Peyer's patch (tissue), 4 donors: ENCODE measurements at places on chromosomes 6 and 20. TPM values are rescaled to one million over a fixed set of nuclear protein-coding genes. Genes with fewer than 3 reads are reported as not detected.

DNA sequence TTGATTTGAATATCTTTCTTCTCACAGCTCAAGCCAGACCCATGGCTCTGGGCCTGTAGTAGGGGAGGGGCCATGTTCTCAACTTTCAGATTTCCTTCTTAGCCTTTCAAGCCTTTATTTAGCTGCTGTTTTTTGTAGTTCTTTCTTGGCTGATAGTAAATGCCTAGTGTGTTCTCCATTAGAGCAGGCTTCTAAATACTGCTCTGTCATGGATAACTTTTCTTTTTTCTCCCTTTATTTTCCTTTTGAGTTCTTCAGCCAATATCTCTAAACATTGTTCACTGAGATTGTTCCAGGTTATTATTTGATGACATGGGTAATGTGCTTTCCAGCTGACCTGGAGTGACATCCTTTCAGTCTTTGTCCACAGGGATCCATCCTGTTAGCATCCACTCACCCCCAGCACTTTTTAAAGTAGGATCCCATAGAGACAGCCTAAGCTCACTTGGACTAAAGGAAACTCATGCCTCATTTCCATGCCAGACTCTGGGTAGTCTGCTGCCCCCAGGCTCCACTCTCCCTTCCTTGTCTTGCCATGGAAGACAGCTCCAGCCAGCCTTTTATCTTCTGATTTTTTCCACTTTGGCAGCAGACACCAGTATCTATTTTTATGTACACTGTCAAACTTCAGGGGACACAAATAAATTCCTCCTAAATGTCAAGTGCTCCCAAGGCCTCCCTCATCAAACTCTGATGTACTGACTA lies 645.6 kb downstream of the RNF144B start:
- DNase-seq: no peak
- no peaks in the 10 kb centered on the region for H3K4me1 ChIP-seq
- no peaks in the 10 kb centered on the region for H3K27me3 ChIP-seq
- no peak overlapping the region for H3K4me3 ChIP-seq
- no peaks in the 10 kb centered on the region for H3K36me3 ChIP-seq
- no peak overlapping the region for H3K27ac ChIP-seq

DNA sequence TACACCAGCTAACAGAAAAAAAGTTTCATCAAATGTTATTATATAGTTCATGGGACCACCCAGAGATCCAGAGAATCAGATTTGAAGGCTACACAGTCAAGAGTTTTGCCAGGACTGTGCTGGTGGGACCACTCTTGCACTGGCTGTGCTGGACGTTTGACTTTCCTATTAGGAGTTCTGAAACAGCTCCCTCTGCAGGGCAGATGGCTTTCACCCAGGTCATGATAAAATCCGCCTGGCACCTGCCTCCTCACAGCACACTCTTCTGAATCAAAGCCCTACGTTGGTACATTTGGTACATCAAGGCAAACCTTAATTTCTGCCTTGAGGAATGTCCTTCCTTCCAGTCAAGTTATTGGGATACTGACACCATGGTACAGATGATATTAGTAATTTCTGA lies 302.1 kb downstream of the ZNF217 start:
- H3K27me3 ChIP-seq: no peaks in the 10 kb centered on the region
- H3K36me3 ChIP-seq: no peaks in the 10 kb centered on the region
- no peak overlapping the region for H3K4me3 ChIP-seq
- DNase-seq: no peak

GRCh38 chr6:111722179-111722731 lies 116.6 kb upstream of the TRAF3IP2 start:
- DNase-seq: no peak
- H3K4me1 ChIP-seq: peaks cover 12% of the 10 kb centered on the region
- no peaks in the 10 kb centered on the region for H3K27me3 ChIP-seq
- H3K4me3 ChIP-seq: no peak overlapping the region
- H3K27ac ChIP-seq: no peak overlapping the region

GRCh38 chr6:157761331-157761921 lies 61.6 kb upstream of the SNX9 start:
- no peaks in the 10 kb centered on the region for H3K36me3 ChIP-seq
- peaks cover 21% of the 10 kb centered on the region for H3K4me1 ChIP-seq
- H3K4me3 ChIP-seq: no peak overlapping the region
- DNase-seq: peak; percentile 70
- peak overlapping the region; percentile 66 for H3K27ac ChIP-seq

The HNF4A gene
- 346 TPM for total RNA-seq

DNA sequence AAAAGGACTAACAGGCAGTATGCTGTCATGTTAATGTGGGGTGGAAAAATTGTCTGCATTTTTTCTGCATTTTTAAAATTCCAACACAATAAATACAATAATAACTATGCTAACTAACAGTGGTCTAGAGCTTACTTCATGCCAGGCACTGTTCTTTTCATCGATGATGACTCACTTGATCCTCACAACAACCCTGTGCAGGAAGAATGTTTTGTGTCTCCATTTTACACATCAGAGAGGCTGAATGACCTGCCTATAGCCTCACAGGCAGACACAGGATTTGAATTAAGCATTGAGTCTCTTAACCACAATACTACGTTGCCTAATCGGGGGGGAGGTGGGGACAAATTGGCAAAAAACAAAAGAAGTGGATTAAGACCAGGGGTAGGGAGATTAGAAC lies 26.9 kb upstream of the FANCE start:
- H3K4me1 ChIP-seq: no peaks in the 10 kb centered on the region
- no peak overlapping the region for H3K4me3 ChIP-seq
- no peaks in the 10 kb centered on the region for H3K36me3 ChIP-seq
- H3K27me3 ChIP-seq: no peaks in the 10 kb centered on the region
- H3K27ac ChIP-seq: no peak overlapping the region

DNA sequence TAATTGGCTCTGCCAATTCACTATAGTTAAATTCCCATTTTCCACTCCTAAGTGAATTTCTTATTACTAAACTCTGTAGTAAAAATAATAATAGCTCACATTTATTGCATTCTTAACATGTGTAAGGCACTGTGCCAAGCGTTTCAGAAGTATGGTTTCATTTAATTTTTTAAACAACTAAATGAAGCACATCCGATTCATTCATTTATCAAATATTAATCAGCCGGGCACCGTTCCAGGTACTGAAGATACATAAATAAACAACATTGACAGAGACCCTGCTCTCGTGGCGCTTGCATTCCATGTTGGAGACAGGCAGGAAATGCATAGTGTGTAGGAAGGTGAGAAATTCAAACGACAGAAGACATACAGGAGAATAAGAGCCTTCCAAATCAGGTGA lies 423.2 kb upstream of the JARID2 start:
- H3K4me1 ChIP-seq: no peaks in the 10 kb centered on the region
- H3K4me3 ChIP-seq: no peak overlapping the region
- no peak for DNase-seq

The C4B gene
- 11.0 TPM for total RNA-seq

The MRPL14 gene
- 35.5 TPM for total RNA-seq

- H3K36me3 ChIP-seq: no peaks in the 10 kb centered on the region
- no peak for DNase-seq
- H3K27ac ChIP-seq: no peak overlapping the region
- H3K27me3 ChIP-seq: no peaks in the 10 kb centered on the region
- peaks cover 3% of the 10 kb centered on the region for H3K4me1 ChIP-seq
- peak overlapping the region; percentile 62 for H3K4me3 ChIP-seq
Measured at GRCh38 chr6:109096208-109096607, 901 bp downstream of the CEP57L1 start.

The HTR1E gene
- total RNA-seq: not detected

- DNase-seq: no peak
- H3K4me3 ChIP-seq: no peak overlapping the region
- no peak overlapping the region for H3K27ac ChIP-seq
- no peaks in the 10 kb centered on the region for H3K4me1 ChIP-seq
Measured at GRCh38 chr6:129194306-129194941, 311.5 kb downstream of the LAMA2 start.

The SLC17A9 gene
- total RNA-seq: 19.0 TPM

DNA sequence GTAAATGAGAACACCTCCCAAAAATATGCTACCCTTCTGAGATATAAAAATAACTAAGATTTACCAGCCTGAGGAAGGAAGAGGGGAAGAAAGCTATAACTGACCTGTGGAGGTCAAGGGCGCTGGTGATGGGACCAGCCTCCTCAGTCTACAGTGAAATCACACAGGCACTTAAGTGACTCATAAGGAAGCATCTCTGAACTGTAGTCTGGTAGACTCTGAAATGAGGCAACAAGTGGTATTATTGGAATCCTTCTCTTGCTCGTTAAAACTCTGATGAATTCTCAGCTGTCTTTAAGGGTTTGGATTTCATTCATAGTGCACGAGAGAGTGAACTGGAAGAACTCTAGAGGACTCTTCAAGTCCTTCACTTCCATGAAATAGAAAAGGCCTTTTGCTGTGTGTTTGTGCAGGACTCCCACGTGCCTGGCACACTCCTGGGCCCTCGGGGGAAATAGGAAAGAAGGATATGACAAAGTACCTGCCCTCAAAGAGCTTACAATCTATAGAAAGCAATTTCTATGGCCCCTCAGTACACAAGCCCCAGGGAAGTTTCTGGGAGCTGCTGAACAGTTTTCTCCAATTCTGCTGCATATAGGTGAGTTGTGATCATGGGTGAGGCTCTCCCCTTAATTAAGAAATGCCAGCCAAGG lies 231.8 kb upstream of the RREB1 start:
- no peak overlapping the region for H3K4me3 ChIP-seq
- no peaks in the 10 kb centered on the region for H3K27me3 ChIP-seq
- H3K4me1 ChIP-seq: no peaks in the 10 kb centered on the region

The NMBR gene
- total RNA-seq: not detected

The MOXD1 gene
- 1.2 TPM for total RNA-seq

DNA sequence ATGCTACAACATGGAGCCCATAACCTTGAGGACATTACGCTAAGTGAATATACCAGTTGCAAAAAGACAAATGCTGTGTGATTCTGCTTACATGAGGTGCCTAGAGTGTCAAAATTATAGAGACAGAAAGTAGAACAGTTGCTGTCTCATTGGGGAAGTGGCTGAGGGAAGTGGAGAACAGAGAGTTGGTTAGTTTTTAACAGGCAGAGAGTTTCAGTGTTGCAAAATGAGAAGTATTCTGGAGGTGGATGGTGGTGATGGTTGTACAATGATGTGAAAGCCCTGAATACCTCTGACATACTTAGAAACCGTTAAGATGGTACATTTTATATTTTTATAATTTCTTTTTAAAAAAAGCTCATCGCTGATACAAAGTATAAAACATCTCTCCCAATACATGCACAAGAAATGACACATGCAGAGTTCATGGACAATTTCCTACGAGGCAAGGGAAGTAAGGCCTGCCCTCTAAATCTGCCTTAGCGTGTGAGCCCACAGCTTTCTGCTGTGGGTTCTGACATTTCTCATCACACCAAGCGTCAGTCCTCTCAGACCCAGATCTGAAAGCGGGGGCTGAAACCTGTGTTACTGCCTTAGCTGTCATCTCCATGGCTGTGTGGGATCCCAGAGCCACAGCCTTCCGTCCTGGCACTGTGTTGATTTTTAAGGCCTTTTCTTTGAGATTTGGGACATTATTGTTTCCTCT lies 126.0 kb downstream of the RNASET2 start:
- DNase-seq: no peak
- no peaks in the 10 kb centered on the region for H3K27me3 ChIP-seq
- H3K4me3 ChIP-seq: no peak overlapping the region
- H3K27ac ChIP-seq: no peak overlapping the region

DNA sequence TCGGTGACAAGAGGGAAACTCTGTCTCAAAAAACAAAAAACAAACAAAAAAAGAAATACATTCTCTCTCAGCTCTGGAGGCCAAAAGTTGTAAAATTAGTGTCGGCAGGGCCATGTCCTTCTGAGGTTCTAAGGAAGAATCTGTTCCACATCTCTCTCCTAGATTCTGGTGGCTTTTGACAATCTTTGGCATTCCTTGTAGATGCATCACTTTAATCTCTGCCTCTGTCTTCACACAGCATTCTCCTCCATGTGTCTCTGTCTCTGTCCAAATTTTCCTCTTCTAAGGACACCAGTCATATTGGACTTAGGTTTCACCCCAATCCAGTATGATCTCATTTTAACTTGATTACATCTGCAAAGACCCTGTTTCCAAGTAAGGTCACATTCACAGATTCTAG lies 9.1 kb downstream of the PPP2R5D start:
- H3K4me3 ChIP-seq: no peak overlapping the region
- no peak for DNase-seq

- H3K4me3 ChIP-seq: no peak overlapping the region
- DNase-seq: no peak
- H3K4me1 ChIP-seq: no peaks in the 10 kb centered on the region
- no peaks in the 10 kb centered on the region for H3K36me3 ChIP-seq
- H3K27ac ChIP-seq: no peak overlapping the region
Measured at GRCh38 chr20:1332749-1333300, 3.9 kb upstream of the SDCBP2 start.

- no peaks in the 10 kb centered on the region for H3K27me3 ChIP-seq
- H3K4me3 ChIP-seq: no peak overlapping the region
- no peak for DNase-seq
- no peaks in the 10 kb centered on the region for H3K4me1 ChIP-seq
- no peaks in the 10 kb centered on the region for H3K36me3 ChIP-seq
Measured at GRCh38 chr6:89862273-89862672, 32.0 kb upstream of the GJA10 start.

The PACSIN1 gene
- total RNA-seq: 0.28 TPM

The ISM1 gene
- 0.70 TPM for total RNA-seq

GRCh38 chr20:62118113-62119043 lies 3.9 kb upstream of the LSM14B start:
- no peak for DNase-seq
- H3K27me3 ChIP-seq: no peaks in the 10 kb centered on the region
- peaks cover 12% of the 10 kb centered on the region for H3K4me1 ChIP-seq

DNA sequence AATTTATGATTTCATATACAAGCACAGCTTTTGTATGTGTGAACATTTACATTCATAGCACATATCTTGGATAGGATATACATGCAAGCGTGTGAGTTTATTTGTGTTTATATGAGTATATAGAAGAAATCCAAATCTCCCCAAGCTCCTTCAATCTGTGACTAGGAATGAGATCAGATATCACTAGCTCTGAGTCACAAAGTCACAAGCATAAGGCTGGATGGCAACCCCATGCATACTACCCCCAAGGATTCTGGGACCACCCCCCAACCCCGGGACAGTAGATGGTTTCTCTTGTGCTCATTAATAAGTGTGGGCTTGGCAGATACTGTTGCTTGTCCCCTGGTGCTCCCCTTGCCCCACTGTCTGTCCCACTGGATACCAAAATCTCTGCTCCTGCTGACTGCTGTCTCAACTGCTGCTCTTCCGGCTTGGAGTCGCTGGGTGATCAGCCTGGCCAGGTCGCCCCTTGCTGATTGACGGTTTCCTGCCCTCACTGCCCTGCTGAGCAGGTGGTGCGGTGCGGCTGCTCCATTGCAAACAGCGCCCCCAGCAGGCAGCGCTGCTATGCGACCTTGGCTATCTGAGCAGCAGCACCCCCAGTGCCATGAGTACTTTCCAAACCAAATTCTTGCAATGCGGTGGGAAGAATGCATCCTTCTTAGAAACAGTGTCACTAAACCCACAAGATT lies 279.4 kb downstream of the CD83 start:
- no peaks in the 10 kb centered on the region for H3K4me1 ChIP-seq
- DNase-seq: peak; percentile 71
- no peak overlapping the region for H3K4me3 ChIP-seq
- H3K27me3 ChIP-seq: no peaks in the 10 kb centered on the region

GRCh38 chr20:6744805-6745204 lies 22.7 kb upstream of the BMP2 start:
- no peaks in the 10 kb centered on the region for H3K4me1 ChIP-seq
- H3K27me3 ChIP-seq: no peaks in the 10 kb centered on the region
- no peak for DNase-seq
- H3K27ac ChIP-seq: no peak overlapping the region
- no peak overlapping the region for H3K4me3 ChIP-seq

- DNase-seq: peak; percentile 75
- H3K36me3 ChIP-seq: no peaks in the 10 kb centered on the region
- H3K27me3 ChIP-seq: no peaks in the 10 kb centered on the region
- H3K27ac ChIP-seq: peak overlapping the region; percentile 93
Measured at GRCh38 chr6:26158581-26159356, 71.5 kb downstream of the HFE start.
